CD4-positive, alpha-beta T cell treated with Interleukin-6 for 4 hours (primary cell): ENCODE measurements at places on chromosomes 16 and 17.
A peak's percentile ranks its signal among the peaks of the same experiment; 100 is the strongest.

DNA sequence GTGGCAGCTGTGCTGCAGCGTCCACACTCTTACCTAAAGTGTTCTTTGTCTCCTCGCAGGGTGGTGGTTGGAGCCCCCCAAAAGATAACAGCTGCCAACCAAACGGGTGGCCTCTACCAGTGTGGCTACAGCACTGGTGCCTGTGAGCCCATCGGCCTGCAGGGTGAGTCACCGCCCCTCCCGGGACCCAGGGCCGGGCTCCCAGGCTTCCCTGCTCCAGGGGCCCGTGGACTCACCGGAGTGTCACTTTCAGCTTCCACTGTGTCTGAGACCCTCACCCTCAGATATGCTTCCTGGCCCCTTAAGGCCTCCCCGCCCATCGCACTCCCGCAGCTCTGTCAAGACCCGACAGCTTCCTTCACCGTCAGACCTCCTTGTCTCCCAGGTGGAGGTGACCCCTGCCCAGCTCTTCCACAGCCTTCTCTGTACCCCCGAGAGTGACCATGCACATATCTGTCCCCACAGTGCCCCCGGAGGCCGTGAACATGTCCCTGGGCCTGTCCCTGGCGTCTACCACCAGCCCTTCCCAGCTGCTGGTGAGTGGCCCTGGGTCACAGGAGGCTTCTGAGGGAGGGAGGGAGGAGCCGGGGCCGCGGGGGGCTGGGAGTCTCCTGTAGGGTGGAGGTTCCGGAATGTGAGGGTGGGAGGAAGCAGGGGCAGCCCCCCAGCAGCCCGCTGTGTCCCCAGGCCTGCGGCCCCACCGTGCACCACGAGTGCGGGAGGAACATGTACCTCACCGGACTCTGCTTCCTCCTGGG, 1.8 kb downstream of the ITGAX start:
- no peak for DNase-seq

DNA sequence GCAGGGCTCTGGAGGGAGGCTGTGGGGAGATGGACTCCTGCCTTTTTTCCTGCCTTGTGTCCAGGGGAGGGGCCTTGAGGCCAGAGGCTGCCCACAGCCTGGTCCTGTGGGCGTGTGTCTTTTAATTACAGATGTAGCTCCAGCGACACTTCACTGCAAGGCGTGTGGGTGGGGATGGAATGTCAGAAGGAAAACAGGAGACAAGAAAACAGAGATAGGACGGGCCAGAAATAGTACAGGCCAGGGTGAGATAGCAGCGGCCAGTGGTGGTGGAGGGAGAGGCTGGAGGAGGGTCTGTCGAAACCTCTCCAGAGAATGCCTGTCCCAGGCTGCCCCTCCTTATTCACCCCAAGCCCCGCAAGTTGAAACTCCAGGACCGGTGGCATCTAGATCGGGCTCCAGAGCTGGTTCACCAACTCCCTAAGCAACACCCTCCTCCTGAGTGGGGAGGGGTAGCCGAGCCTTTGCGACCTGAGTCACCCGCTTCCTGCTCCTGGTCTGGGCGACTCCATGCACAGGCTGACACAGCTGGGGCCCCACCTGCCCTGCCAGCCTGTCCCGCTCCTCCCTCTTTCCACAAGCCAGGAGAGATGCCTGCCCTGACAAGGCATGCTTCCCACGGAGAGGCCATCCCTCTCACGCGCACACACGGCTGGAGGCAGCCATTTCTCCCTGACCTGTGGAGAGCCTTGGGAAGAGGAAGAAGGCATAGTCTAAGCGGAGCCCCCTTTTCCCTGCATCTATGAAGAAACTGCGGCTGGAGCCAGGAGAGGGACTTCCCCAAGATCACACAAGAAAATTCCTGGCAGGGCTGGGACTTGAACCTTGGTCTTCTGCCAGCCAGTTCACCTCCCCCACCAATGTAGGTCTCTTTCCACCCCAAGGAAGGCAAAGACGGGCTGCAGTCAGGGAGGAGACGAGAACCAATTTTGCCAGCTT, 6.6 kb upstream of the JUP start:
- DNase-seq: peak; percentile 21

GRCh38 chr17:41734949-41735313, 488 bp upstream of the HAP1 start:
- no peak for DNase-seq

- DNase-seq: peak; percentile 100
Measured at GRCh38 chr16:15643048-15643945, at the start of gene MARF1. MARF1 (minus strand) TSS chr16:15643154; CDS start chr16:15639233, 3,921 bp downstream.

- no peak for DNase-seq
Measured at GRCh38 chr16:10791048-10791447, 27.5 kb downstream of the TVP23A start.

DNA sequence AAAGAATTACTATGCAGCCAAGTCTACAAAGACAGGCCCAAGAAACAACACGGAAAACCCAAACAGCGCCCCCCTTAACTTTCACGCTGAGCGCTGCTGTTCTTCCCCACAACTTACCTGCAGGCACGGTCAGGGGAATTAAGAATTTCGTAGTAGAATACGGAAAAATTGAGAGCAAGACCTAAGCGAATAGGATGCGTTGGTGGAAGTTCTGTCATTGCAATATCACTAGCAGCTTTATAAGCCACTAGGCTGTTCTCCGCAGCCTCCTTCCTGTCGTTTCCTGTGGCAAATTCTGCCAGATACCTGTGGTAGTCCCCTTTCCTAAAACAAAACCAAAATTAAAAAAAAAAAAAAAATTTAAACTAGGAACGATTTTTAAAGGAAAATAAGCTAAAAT, 39.0 kb downstream of the YWHAE start:
- peak; percentile 36 for DNase-seq

DNA sequence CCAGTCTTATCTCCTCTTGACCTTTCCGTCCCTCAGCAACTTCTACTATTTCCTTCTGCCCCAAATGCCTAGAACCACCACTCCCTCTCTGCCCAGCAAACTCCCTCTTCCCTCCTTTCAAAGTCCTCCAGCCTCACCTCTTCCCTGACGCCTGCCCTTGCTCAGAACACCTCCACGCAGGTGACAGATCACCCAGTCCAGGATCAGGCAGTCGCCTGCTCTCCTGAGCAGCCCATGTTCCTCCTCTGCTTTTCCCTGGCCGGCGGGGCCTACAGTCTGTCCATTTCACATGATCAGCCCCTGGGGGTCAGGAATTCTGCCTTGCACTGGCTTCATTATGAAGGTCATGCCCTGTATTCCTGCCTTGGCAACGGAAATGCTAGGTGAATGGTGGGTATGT, 422 bp downstream of the CD300LF start:
- DNase-seq: no peak

- peak; percentile 28 for DNase-seq
Measured at GRCh38 chr17:47810200-47810821, 11.3 kb downstream of the OSBPL7 start.

- no peak for DNase-seq
Measured at GRCh38 chr17:29683481-29683880, 60.8 kb upstream of the CORO6 start.

DNA sequence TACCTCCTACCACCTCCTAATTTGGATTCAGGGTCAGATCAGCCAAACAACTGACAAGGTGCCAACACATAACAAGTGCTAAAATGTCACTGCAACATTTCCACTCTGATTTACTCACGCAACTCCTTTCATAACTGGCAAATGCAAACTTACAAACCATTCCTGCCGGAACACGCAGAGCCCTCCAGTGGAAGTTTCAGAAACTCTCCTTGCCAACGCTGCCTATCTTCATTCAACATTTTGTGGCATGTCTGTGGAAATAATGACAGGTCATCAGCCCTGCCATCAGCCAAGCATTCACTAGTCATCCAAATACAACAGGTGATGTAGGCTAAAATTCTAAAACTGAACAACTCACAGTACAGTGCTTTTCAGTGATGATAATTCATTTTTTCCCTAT, 37.7 kb upstream of the OR3A1 start:
- no peak for DNase-seq

DNA sequence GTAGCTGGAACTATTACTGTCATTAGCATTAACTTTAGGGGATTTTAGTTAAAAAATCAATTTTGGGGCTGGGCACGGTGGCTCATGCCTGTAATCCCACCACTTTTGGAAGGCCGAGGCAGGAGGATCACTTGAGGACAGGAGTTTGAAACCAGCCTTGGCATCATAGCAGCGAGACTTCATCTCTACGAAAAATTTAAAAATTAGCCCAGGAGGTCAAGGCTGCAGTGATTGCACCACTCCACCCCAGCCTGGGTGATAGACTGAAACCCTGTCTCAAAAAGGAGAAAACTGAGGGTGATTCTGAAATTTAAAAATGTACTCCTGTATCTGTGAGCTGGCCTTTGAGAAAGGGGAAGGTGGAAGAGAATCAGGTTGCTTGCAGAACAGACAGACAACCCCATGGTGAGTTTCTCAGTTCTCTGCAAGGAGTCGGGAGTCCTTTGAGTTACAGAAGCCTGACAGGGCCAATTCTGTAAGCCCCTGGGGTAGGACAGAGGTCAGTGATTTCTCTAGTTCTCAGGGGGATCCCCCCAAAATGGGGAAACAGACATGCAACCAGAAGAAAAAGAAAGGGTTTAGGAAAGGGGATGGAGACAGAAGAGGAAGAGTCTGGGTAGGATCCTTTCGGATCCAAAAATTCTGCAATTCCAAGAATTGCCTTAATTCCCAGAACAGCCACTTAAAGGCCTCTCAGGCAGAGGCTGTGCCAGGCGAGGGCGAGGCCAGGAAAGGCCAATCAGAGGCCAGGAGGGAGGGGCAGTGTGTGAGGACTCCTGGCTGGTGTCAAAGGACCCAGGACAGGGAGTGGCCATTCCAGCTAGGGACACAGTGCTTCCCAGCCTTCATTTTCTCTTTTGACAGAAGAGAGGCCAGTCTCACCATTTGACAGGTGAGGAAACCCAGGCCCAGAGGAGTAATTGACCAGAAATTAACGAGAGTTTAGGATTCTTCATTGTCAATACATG, 6.7 kb downstream of the NUPR1 start:
- DNase-seq: no peak

DNA sequence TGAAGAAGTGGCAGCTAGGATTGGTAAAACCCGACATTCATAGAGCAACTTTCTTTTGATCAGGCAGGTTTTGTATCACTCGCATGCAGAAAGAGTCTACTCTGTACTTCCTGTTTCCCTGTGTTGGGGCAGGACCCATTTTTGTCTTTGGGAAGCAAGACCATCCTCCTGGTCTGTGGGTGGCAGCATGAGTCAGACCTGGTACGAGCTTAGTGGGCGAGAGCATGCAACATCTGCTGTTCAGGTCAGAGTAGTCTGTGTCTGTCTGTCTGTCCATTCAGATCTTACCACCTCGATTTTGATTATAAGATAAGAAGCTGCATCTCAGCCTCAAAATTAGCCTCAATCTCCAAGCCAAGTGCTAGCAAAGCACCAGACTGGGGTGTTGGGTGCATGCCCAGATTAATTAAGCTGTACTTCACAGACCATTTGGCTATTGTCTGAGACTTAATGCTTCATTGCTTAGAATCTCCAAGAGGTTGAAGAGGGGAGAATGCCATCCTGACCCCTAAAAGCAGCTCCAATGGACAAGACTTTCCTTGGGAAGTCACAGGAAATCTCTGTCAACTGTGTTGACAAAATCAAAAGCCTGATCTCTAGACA, 110.9 kb downstream of the XYLT1 start:
- peak; percentile 70 for DNase-seq

GRCh38 chr17:65942592-65942991, 249.3 kb downstream of the CEP112 start:
- DNase-seq: no peak

DNA sequence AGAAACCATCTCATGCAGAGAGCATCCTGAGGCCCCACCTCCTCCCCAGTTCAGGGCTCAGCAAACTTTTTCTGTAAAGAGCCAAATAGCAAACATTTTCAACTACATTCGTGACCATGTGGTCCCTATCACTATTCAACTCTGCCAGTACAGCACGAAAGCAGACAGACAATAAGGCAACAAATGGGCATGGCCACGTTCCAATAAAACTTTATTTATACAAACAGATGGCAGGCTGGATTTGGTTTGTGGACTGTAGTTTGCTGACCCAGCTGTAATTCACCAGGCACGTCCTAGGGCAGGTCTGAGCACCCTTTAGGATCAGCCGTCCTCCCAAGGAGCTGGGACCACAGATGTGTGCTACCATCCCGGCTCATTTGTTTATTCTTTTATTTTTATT, 27.1 kb upstream of the GPRC5C start:
- DNase-seq: no peak

DNA sequence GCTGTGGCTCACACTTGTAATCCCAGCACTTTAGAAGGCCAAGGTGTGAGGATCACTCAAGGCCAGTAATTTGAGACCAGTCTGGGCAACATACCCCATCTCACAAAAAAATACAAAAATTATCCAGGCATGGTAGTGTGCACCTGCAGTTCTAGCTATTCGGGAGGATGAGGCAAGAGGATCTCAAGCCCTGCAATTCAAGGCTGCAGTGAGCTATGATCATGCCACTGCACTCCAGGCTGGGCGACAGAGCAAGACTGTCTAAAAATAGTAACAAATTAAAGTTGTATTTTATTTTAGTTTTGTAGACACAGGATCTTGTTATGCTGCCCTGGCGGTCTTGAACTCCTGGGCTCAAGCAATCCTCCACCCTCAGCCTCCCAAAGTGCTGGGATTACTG, 18.2 kb downstream of the USP31 start:
- no peak for DNase-seq

GRCh38 chr17:49079840-49080663, 52.5 kb upstream of the B4GALNT2 start:
- DNase-seq: no peak

DNA sequence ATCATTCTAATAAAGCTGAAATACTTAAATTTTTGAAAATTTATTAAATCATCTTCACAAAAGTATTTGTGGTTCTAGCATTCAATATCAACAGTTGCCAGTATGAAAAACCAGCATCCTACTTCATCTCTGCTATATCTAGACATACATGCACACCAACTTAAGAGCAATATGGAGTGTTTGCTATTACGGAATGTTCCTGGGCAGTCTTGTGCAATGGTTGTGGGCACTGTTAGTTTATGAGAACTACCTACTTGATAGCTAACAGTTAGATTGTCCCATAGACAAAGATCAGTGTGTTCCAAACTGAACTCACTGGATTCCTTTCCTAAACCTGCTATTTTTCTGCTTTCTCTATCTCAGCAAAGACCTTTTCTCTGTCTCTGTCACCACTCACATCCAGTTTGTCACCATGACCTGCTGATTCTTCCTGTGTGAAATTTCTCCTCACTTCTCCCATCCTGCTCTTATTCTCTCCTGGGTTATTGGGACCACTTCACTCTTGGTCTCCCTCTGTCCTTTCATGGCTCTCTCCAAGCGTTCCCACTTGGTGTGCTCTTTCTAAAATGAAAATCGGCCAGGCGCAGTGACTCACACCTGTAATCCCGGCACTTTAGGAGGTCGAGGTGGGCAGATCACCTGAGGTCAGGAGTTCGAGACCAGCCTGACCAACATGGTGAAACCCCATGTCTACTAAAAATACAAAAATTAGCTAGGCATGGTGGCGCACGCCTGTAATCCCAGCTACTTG, 27.7 kb downstream of the CNTROB start:
- no peak for DNase-seq
